ENCODE measurements at places on chromosomes 5 and 9.

DNA sequence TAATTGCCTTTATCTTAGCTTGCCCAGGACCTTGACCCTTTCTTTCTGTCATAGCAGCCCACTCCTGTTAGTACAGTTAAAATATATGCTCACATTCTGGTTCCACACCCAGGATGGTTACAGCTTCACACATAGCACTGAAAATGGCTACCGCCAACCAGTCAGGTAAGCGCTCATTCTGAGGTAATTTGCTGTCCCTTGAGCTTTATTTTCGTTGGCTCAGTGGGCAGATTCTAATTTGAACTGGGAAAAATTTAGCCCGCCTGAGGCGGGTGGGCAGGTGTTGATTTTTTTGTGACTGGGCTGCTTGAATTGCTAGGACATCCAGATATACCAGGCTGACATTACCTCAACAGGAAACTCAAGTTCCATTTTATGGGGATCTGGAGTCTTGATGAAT lies 137.5 kb downstream of the KCTD16 start:
- DNase-seq: no peak

GRCh38 chr9:14531341-14532269 lies 161.6 kb downstream of the ZDHHC21 start:
- no peak for DNase-seq

DNA sequence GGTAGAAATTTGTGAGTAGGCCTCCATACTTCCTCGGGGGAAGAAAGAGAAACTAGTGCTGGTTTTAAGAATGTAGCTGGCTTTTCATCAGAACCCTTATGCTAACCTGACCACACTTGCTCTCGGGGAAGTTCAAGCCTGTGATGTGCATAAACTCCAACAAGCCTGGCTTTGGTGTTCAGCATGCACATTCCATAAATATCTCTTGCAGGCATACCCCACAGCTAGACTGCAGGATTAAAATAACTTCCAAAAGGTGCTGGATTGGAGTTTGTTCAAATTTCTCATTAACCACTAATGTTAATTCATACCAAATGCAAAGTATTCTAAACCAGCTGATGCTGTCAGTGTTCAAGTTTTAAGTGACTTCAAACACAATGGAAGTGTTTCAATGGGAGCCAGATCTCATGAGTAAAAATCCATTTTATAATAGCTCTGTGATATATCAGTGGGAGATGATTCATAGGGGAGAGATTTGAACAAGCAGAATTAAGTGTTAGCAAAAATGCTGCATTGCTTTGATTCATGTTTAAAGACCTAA lies 79.4 kb downstream of the NPR3 start:
- DNase-seq: no peak

DNA sequence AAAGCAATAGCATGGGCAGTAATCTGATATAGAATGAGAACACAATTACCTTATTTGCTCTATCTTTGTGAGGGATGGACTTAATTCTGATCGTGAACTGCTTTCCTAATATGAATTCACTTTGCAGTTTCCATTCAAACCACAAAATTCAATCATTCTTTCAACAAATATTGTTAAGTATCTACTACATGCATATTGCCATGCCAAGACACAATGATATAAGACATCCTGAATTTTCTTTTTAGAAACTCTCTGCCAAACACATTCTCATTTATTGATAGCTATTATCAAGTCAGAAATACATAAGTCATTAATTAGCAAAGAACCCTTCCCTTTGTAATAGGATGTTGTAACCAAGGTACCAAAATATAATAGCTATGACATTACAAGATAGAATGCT lies 121.6 kb upstream of the TARS1 start:
- no peak for DNase-seq

GRCh38 chr9:136152543-136152866 lies 33.8 kb upstream of the TMEM250 start:
- no peak for DNase-seq

- no peak for DNase-seq
Measured at GRCh38 chr5:73302797-73303147, 129.8 kb downstream of the TMEM174 start.

DNA sequence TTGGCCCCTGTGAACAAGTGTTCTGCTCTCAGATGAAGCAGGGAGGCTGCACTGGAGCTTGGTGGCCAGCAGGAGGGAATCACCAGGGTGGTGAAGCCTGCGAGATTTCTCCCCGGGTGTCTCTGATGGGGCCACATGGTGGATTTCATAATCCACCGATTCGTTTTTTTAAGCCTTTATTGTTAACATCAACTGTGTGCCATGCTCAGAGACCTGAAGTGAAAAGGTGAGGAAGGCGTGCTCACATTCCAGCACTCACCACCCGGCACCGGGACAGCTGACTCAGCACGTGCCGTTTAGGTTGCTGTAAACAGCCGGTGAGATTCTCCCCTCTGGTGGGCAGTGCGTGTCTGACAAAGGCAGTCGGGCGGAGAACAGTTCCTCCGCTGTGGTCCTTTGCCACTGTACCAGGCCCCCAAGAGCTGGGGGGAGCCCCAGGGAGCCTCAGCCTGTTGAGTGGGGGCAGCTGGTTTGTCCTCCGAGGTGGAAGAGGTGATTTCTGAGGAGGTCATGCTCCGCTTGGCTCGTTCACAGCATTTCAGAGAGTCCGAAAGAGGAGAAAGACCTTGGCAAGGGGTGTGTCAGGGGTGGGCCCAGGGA lies 12.7 kb upstream of the AHRR start:
- DNase-seq: no peak

GRCh38 chr5:150014456-150014855 lies 13.9 kb downstream of the HMGXB3 start:
- no peak for DNase-seq

- DNase-seq: no peak
Measured at GRCh38 chr5:74535926-74536325, 104.6 kb downstream of the ENC1 start.

GRCh38 chr5:158462349-158463114 lies 603.6 kb upstream of the CLINT1 start:
- no peak for DNase-seq

- no peak for DNase-seq
Measured at GRCh38 chr5:126875303-126875785, 98.4 kb downstream of the LMNB1 start.

DNA sequence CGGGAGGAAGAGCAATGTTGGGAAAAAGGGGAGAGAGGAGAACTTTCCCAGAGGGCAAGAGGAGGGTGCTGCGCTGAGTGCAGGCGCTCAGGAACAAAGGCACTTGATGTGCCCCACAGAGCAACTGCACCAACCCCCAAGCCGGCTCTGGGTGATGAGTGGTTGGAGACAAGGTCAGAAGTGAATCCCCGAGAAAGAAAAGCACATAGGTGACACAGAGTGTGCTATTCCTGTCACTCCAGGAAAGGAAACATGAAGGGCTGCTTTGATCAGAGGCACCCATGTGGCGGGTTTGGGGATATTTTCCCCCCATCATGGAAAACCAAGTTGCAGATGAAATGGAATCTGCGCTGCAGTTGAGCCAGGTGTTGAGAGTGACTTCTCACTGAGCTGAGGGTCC lies 20.7 kb upstream of the SLC25A48 start:
- no peak for DNase-seq

- no peak for DNase-seq
Measured at GRCh38 chr5:38445374-38446028, 110.9 kb downstream of the LIFR start.

DNA sequence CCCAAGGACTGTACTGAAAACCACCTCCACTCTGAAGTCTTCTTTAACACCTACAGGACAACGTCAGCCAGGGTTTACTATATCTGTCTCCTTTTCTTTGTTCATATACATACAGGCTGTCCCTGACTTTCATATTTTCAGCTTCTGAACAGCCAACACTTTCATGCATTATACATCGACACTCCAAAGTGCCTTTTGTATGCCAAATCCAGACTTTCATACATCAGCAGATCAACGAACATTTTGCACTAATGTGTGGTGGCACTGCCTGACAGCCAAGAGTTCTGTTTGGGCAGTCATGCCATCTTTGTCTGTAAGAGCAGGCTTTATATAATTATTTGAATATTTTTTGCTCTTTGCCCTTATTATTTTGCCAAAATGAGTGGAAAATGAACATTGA lies 487.4 kb downstream of the CETN3 start:
- DNase-seq: no peak

DNA sequence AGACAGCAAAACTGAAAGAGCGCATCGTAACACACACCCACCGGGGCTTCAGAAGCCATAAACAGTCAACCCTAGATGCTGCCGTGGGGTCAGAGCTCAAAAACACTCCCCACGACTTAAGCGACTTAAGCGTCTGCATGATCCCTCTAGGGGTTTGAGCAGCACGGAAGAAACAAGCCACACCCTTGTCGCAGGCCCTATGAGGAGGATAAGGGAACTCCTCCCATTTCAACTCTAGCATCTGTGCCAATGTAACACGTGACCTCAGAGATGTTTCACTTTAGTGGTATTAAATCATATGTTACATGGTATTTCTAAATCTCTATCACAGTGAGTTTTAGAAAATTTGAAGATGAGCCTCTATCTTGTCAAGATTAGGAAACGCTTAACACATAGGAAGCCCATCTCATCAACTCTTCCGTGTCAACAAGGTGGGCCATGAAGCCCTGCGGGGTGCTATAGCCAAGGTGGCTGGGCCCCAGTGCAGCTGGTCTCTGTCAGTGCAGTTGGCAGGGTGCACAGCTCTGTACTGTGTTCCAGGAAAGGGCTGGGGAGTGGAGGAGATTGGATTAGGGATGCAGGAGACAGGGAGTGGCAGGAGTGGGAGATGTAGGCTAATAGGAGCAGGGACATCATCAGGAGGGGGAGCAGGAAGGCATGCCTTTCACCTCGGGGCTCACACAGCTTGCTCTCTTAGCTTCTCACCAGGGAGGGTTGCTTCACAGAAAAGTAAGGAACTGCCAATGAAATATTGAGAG lies 33.1 kb downstream of the ZCCHC9 start:
- DNase-seq: no peak

DNA sequence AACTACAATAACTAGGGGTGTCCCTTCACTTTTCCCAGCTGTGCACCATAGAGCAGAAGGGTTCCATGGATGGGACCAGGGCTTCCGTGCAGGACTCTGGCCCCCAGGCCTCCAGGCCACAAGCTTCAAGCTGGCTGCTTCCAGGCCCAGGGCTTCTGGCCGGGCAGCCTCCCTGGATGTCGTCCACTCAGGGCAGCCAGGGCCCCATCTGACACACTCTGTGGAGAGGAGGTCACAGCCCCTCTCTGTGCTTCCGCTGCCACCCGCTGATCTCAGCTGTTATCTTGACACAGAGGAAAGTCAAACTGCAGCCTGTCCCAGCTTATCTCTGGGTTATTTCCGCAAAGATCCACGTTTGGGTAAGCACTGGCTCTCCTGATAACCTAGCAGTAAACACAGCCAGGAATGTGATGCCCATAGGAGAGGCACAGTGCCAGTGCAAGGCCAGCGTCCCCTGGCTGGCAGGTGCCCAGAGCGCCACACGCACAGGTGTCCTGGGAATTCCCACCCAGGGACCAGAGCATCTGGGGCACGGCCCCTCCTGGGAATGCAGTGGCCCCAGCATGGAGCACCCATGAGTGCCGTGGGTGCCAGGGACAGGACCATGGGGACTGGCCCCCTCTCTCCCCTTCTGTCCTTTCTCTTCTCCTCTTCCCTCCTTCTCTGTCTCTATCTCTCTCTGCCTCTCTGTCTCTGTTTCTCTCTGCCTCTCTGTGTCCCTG lies 15.6 kb upstream of the SLC6A19 start:
- DNase-seq: peak; percentile 79

GRCh38 chr9:38084556-38084880 lies 15.5 kb upstream of the SHB start:
- DNase-seq: no peak

- no peak for DNase-seq
Measured at GRCh38 chr9:131583836-131584555, 38.7 kb downstream of the PRRT1B start.

GRCh38 chr9:136653323-136654079 lies 9.2 kb upstream of the EGFL7 start:
- no peak for DNase-seq

- DNase-seq: no peak
Measured at GRCh38 chr5:131259326-131259725, 4.5 kb upstream of the CDC42SE2 start.

DNA sequence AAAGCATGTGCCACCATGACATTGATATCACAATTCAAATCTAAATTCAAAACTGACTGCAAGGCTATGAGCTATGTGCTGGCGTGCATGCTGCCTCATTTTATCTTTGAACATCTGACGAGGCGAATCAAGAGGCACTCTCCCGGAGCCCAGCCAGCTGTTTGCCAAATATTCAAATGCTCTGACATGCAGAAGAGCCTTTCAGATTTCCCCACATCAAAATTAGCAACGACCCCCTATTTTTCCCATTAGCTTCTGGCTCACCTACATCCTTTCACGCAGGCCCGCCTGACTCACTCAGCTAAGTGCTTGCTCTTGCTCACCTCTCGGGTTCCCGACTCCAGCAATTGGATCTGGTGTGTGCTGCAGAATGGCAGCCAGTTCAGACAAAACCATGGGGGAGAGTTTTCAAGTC lies 159.0 kb downstream of the NR2F1-AS1 start:
- no peak for DNase-seq

DNA sequence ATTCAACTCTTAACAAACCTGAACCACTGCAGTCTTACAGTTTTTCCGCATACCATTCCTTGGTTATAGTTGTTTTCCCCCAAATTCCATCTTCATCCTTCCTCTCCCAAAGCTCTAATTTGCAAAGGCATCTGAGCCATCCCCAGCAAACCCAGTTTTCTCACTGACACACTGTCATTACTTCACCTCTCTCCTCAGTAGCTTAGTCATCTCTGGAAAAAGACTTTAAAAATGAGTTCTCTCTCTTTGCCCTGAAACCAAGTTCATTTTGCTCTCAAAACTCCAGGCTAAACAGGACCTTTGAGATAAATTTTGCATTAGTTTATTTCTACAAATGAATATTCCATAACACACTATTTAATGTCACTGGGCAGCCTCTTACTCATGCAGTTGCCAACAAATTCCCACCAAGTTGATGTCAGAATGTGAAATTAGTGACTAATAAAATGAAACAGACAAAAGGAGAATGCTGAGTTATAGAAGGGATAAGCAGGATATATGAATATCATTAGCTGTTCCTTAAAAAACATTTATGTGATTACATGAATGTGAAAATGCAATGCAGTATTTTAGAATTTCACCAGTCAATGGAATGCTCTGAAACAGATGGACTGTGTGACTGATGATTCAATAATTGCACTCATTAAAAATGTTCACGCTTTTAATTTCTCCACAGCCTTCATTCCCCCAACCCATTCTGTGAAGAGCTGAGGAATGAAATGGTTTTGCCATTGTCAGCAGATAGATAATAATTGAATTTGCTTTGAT lies 107.4 kb upstream of the DMAC1 start:
- DNase-seq: no peak

DNA sequence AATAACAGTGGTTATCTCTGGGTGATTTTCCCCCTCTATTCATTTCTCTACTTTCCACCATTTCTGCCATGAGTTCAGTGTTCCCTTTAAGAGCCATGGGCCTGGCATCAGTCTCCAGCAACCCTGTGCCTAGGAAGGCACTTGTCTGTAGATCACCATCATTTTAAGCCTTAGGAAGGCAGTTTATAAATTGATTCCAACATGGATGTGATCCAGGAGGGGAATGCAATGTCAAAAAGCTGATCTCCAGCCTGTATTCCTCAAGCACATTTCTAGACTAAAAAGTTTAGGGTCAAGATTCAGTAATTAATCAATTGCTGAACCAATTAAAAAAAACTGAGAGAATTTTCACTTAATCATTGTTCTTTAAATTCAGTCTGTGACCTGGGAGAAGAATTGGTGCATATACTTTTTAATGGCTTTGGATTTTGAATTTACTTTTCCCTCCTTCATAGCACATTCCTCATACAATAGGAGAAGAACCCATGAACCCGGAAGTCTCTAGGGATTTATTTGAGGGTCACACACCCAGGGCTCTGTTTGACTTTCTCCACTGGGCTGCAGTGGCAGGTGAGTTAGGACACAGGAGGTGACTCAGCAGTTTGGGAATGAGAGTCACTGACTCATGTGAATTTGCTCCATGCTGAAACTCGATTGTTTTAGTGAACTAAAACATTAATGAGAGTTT lies 6.1 kb upstream of the ERMP1 start:
- DNase-seq: peak; percentile 84

Data from Caco-2 (cell line).